Kidney epithelial cell (primary cell): ENCODE measurements at places on chromosomes 11 and 22. TPM values are rescaled to one million over a fixed set of nuclear protein-coding genes. Genes with fewer than 3 reads are reported as not detected.

Gene SCGB1C1
- not detected in 2 replicates for total RNA-seq

Gene DNAJB13
- not detected in 2 replicates for total RNA-seq

Gene SLC25A18
- total RNA-seq, result 0.08 TPM in 1 of 2 replicates, not detected in the other

Gene LUZP2
- total RNA-seq, result 0.33 and 2.9 TPM in 2 replicates

Gene IGHMBP2
- total RNA-seq, result 12.4 and 22.6 TPM in 2 replicates

Gene TAF6L
- 19.4 and 29.1 TPM in 2 replicates for total RNA-seq

Gene NCF4
- 0.82 TPM in 1 of 2 replicates, not detected in the other for total RNA-seq

Gene FERMT3
- total RNA-seq, result 0.25 and 2.1 TPM in 2 replicates

Gene LYVE1
- total RNA-seq, result 0.27 TPM in 1 of 2 replicates, not detected in the other

Gene PKDREJ
- total RNA-seq, result not detected in 2 replicates

Gene HEPHL1
- total RNA-seq, result not detected in 2 replicates

Gene OR52A1
- not detected in 2 replicates for total RNA-seq

Gene FRMD8
- 39.0 and 47.2 TPM in 2 replicates for total RNA-seq

Gene IL17REL
- not detected in 2 replicates for total RNA-seq

Gene OR5A2
- total RNA-seq, result not detected in 2 replicates

Gene GRIK4
- 0.14 and 0.17 TPM in 2 replicates for total RNA-seq

Gene ZNF74
- total RNA-seq, result 23.5 TPM in 2 replicates

Gene PHOX2A
- not detected in 2 replicates for total RNA-seq

Gene APOA1
- total RNA-seq, result not detected in 2 replicates

Gene PPP6R2
- total RNA-seq, result 45.2 and 53.4 TPM in 2 replicates

Gene KDM4D
- total RNA-seq, result 1.5 and 2.7 TPM in 2 replicates

Gene MTNR1B
- total RNA-seq, result not detected in 2 replicates

Gene KCNC1
- not detected in 2 replicates for total RNA-seq

Gene PANX3
- not detected in 2 replicates for total RNA-seq

Gene CALCA
- 1.8 and 6.0 TPM in 2 replicates for total RNA-seq

Gene KCNE3
- 0.42 and 0.55 TPM in 2 replicates for total RNA-seq

Gene OR52E8
- total RNA-seq, result not detected in 2 replicates

Gene ENTHD1
- not detected in 2 replicates for total RNA-seq

Gene MAJIN
- total RNA-seq, result 0.17 and 0.68 TPM in 2 replicates

Gene MB
- not detected in 2 replicates for total RNA-seq

Gene OR10G8
- total RNA-seq, result not detected in 2 replicates

Gene MPZL3
- 7.9 and 9.4 TPM in 2 replicates for total RNA-seq

Gene OR52N4
- not detected in 2 replicates for total RNA-seq

Gene SCN4B
- 0.41 and 0.79 TPM in 2 replicates for total RNA-seq

Gene SUSD2
- total RNA-seq, result 0.17 and 0.62 TPM in 2 replicates

Gene GPHA2
- not detected in 2 replicates for total RNA-seq

Gene OR4D5
- total RNA-seq, result not detected in 2 replicates

Gene TECTA
- total RNA-seq, result 0.67 and 0.75 TPM in 2 replicates

Gene MAP6
- 3.3 and 5.7 TPM in 2 replicates for total RNA-seq

Gene GAL3ST1
- 2.5 and 4.0 TPM in 2 replicates for total RNA-seq

Gene PNPLA5
- total RNA-seq, result not detected in 2 replicates

Gene FBLN1
- total RNA-seq, result 29.0 and 32.8 TPM in 2 replicates

Gene SULT4A1
- 1.4 and 1.8 TPM in 2 replicates for total RNA-seq

Gene OR4C13
- not detected in 2 replicates for total RNA-seq

Gene DEFB131B
- not detected in 2 replicates for total RNA-seq

Gene ELFN2
- total RNA-seq, result 0.82 and 0.96 TPM in 2 replicates

Gene KCTD14
- 6.2 and 6.7 TPM in 2 replicates for total RNA-seq

Gene TRIM66
- total RNA-seq, result 4.2 and 6.6 TPM in 2 replicates
